Caco-2 (cell line): ENCODE measurements at places on chromosomes 2 and 18.

DNA sequence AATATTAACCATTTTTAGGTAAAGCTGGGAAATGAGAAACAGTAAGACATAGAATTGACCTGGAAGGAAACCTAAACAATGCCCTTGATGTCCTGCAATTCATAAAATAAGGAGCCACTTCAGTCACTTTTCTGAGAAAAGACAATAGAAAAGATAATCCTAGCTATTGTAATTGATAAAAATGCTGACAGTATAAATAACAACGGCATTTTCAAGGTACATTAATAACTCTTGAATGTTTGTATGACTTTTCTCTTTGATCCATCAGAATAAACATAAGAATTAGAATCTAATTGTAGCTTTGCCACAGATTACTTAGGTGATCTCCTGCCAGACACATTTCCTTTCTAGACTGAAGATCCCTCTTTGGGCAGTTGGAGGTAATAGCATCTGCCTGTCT lies 719.5 kb downstream of the SLC4A3 start:
- no peaks in the 10 kb centered on the region for H3K27me3 ChIP-seq
- no peaks in the 10 kb centered on the region for H3K36me3 ChIP-seq
- H3K27ac ChIP-seq: no peak overlapping the region
- no peak overlapping the region for H3K4me3 ChIP-seq

GRCh38 chr2:23661276-23662050 lies 265.5 kb downstream of the ATAD2B start:
- no peak overlapping the region for H3K27ac ChIP-seq
- no peaks in the 10 kb centered on the region for H3K36me3 ChIP-seq
- no peak for DNase-seq
- H3K27me3 ChIP-seq: no peaks in the 10 kb centered on the region

DNA sequence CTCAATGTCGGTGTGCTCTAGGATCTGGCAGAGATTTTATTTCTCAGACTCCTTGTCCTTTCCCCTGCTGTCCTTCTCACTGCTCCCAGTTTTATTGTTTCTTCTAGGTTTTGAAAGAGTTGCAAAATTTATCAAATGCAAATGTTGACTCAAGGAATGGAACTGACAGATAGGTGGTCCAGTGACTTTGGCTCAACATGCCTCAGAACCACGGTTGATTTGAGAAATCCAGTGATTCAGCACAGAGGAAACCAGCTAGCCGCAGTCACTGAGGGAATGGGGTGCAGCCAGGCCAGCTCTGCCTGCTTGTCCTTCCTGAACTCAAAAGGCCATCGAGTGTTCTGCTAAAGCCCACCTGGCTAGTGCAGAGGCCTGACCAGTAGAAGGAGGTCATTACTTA lies 125.7 kb upstream of the LYPD6 start:
- peaks cover 17% of the 10 kb centered on the region for H3K4me1 ChIP-seq
- DNase-seq: no peak
- no peaks in the 10 kb centered on the region for H3K36me3 ChIP-seq
- no peak overlapping the region for H3K27ac ChIP-seq
- H3K27me3 ChIP-seq: no peaks in the 10 kb centered on the region

DNA sequence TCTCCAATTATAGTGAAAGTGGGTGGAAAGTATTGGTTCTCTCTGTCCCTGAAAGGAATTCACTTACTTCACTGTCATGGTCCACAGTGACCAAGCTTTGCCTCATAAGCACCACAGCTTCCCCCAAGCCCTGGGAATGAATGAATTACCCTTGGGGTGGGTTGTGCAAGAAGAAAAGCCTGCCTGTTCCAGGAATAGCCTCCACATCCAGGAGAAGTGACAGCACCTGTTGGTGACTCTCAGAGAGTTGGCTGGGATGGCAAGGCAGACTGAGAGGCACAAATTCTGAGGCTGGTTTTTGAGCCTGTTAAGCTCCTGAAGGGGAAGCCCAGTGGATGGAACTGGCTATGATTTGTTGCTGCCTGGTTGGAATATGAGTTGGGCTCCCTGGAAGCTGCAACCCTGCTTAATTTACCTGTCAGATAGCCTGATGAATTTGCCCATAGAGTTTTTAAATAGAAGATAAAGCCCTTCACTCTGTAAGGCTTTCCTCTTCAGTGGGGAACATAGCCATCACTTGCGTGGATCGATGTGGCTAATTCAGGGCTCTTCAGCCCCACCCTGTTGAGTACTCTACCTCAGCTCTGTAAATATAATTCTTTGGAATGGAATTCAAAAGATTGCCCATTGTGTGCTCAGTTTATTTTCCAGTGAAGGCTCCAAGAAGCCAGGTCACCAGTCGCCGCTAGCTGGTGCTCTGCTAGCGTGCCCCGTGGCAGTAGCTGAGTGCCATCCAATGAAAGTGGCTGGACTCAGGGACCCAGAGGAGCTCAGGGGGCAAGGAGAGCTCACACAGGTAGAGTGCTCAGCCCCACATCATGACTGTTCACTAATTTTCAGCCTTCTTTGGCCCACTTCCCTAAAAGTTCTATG lies 479.3 kb downstream of the IRS1 start:
- no peaks in the 10 kb centered on the region for H3K27me3 ChIP-seq
- H3K36me3 ChIP-seq: no peaks in the 10 kb centered on the region
- H3K27ac ChIP-seq: no peak overlapping the region
- H3K4me3 ChIP-seq: no peak overlapping the region
